GOT3 (cell line): ENCODE measurements at places on chromosomes 1 and 21.

DNA sequence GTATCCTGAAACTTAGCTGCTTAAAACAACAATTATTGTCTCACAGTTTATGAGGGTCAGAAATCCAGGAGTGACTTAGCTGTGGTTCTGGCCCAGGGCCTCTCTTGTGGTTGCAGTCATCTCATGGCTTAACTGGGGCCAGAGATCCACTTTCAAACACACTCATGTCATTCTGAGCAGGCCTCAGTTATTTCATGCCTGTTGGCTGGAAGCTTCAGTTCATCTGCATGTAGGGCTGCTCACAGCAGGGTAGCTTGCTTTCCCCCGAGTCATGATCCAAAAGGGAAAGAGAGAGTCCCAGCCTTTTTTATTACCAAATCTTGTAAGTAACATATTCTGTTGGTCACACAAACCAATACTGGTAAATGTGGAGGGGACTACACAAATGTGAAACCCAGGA is 96.6 kb upstream of the B3GALT2 start:
- DNase-seq, result no peak

- no peak for DNase-seq
Measured at GRCh38 chr1:228017356-228018124, 10.7 kb downstream of the WNT3A start.

DNA sequence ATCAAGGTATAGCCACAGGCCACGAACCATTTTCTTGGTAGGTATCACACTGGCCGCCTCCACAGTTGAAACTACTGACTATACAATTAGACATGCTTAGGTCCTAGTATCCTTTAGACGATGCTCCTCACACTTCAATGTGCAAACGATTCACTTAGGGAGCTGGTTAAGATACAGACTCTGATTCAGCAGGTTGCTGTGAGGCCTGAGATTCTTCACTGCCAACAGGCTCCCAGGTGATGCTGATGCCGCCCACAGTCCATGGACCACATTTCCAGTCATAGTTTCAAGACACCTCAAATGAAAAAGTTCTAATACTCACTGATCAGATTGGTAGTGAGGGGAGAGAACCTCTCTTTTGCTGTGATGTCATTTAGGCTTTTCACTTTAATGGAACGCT is 6.8 kb downstream of the ATP5PO start:
- DNase-seq, result no peak

DNA sequence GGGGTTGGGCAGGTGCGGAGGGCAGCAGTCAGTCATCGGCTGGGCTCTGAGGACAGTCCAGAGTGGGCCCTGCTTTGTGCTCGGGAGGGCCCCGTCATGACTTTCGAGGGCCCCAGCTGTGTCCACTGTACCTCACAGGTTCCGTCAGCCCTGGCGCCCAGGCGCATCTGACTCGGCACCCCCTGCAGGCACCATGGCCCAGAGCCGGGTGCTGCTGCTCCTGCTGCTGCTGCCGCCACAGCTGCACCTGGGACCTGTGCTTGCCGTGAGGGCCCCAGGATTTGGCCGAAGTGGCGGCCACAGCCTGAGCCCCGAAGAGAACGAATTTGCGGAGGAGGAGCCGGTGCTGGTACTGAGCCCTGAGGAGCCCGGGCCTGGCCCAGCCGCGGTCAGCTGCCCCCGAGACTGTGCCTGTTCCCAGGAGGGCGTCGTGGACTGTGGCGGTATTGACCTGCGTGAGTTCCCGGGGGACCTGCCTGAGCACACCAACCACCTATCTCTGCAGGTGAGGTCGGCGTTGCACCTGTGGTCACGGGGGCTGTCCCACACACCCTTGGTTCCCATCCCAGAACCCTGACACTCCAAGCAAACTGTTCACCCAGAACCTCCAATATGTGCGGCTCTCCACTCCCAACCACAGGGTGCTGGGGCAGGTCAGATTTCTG is 7.8 kb downstream of the PODN start:
- DNase-seq, result no peak

GRCh38 chr1:115977499-115978258 is 1.4 kb downstream of the SLC22A15 start:
- DNase-seq, result no peak

- DNase-seq, result no peak
Measured at GRCh38 chr1:188406636-188407035, 1577.9 kb downstream of the PLA2G4A start.

DNA sequence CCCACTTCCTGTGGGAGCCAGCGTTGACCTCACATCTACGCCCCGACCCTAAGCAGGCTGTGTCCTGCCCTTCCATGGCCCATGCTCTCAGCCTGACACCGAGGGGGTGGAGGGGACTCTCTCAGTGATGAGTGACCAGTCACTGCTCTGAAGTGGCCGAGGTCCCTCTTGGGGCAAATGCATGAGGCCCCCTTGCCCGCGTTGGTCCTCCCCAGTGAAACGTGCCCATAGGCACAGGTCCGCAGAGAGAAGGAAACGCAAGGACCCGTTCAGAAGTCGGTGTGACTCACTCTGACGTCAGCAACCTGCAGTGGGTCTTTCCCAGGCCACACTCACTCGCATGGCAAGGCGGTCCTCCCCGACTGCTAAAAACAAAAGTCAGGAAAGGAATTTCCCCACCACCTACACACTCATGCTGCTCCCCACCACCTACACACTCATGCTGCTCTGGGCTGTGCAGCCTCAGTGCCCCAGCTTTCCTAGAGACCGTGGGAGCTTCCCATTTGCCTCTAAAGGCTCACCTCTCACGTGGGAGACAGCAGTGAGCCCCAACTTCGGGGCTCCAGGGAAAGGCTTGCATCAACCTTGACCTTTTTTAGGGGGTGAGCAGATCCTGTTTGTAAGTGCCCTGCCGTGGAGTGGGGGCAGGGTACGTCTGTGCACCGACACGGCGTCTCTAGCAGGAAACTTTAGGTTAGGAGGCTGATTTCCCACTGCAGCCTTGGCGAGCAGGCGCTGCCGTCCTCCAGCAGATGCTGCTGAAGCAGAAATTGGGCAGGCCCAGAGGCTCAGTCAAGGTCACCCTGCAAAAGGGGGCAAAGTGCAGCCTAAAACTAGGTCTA is 11.4 kb downstream of the UBASH3A start:
- peak; percentile 20 for DNase-seq

DNA sequence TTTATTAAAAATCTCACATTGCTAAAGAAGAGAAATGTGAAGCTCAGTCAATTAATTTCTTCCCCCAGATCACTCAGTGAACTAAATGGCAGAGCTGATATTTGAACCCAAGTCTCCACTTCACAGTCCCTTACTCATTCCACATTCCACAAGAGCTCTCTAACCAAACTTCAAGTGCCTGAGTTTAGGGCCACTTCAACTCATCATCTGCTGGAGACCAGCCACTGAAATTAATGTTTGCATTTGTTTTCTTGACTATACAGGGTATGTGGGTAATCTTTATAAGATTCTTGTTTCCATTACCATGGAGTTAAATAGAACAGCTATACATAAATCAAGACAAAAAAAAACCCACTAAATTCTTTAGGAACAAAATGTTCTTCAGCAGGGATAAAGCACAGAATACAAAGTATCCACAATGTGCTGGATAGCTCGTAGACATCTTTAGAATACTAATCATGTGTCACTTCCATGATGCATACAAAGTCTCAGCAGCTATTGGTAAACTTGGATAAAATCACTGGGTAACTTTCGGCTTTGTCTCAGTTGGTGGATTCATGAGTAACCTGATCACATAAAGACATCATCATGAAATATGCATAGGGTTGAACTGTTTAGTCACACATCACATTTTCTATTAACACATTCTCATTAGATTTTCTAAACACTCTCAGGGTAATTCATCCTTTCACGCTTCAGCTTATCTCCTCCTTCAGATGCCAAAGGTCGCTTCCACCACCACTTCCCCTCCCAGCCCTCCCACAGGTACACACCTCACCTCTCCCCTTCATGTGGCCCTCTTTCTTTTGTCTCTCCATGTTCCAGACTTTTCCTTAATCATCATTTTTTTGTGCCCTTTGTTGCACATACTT is 89.8 kb downstream of the LRRC53 start:
- no peak for DNase-seq

- no peak for DNase-seq
Measured at GRCh38 chr1:19078536-19078935, 122.1 kb upstream of the IFFO2 start.

DNA sequence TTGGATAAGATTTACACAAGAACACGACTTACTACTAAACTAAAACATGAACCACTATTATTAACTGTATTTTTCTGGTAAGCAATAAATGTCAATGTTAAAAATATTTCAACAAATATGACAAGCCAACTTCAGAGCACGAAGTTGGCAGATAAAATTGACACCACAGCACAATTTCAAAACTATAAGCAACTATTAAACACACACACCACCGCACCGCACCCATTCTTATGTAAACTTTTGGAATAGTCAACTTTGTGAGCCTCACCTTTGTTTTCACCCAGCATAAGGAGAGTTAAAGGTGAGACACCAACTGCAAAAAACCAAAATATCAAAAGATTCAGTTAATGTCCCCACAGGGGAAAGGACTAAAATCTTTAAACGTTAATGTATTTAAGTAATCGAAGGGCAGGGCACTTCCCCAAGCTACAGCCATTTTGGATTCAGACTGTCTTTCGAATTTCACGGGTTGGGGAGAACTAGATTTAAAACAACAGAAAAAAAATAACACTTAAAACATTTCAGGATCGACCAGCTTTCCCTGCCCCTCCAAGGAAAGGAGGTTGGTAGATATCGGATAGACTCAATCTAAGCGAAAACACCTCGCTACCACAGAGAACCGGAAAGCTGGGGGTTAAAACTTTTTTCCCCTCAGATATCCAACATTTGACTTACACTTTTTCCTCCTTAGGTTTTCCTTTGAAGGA is 872 bp downstream of the GPBP1L1 start:
- no peak for DNase-seq

- no peak for DNase-seq
Measured at GRCh38 chr1:2528966-2529783, 888 bp downstream of the HES5 start.

GRCh38 chr1:247210376-247211117 is 38.7 kb upstream of the ZNF124 start:
- peak; percentile 93 for DNase-seq

DNA sequence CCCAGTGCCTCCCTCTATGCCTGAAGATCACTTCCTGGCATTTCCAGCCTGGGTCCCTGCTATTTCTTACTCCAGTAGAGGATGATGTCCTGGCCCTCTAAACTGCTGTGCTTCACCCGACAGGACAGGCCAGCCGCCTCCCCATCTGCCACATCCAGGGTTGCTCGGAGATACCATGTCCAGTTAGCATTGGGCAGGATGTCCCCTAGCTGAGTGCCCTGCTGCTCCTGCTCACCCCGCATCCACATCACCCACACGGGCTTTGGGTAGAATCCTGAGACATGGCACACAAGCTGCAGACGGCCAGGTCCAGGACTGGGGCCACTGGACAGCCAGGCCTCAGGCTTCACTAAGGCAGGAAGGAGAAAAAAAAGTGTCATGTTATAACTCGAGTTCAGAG is 2.0 kb downstream of the CD1B start:
- DNase-seq, result no peak

GRCh38 chr21:37863842-37864241 is 52.4 kb downstream of the KCNJ6 start:
- no peak for DNase-seq

DNA sequence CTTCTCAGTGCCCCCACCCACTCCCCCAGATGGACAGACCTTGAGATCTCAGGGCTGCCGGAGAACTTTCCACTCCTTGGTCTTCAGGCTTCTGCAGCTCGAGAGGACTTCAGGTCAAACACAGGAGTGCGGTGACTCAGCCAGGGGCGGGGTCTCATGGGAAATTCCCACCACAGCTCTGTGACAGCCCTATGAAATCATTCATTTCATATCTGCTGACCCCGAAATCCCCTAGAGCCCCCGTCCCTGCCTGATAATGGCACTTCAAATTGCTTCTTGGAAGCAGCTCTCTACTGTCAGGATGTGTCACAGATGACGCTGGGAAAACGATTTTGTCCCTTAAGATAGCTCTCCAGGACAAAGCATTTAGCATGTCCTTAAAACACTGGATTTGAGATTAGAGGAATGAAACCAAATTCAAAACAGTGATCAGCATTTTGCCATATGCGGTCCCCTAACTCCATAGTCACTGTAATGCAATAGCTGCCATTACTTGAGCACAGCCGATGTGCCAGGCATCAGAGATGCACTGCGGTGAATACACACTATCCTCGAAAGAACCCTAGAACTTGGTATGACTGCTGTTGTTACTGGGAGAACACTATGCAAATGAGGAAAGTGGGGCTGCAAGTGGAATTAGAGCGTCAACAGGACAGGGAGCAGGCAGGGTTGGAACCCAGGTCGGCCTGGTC is at the start of gene TNFRSF9:
TSS of gene TNFRSF9 (minus strand) at position 95 of the 692 bp plus-strand sequence. CDS start 845 bp downstream, outside the sequence.
- DNase-seq, result no peak

DNA sequence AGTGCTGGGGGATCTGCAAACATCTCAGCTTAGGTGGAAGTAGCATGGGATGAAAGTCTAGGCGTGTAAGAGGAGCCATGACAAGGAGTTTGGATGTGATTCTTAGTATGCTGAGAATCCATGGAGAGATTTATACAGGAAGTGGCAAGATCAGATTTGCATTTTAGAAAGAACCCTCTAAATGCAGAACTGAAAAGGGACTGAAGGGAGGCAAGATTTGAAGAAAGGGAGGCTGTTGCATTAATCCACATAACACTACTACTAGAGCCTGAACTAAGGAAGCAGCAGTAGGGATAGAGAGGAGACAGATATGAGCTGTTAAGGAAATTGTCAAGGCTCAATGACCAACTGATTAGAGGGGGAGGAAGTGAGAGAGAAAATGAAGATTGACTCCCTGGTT is 9.8 kb downstream of the C1orf74 start:
- DNase-seq, result no peak

GRCh38 chr21:36338975-36339374 is 19.0 kb downstream of the MORC3 start:
- DNase-seq, result no peak

- no peak for DNase-seq
Measured at GRCh38 chr1:198290089-198290683, 133.4 kb downstream of the NEK7 start.

- DNase-seq, result no peak
Measured at GRCh38 chr1:243742819-243743218, 107.2 kb downstream of the AKT3 start.

- no peak for DNase-seq
Measured at GRCh38 chr1:197868751-197869489, 33.5 kb upstream of the C1orf53 start.

GRCh38 chr1:171912509-171913175 is 71.3 kb downstream of the DNM3 start:
- DNase-seq, result no peak

GRCh38 chr1:85328713-85329397 is 52.4 kb upstream of the BCL10 start:
- no peak for DNase-seq
